ENCODE measurements at places on chromosomes 12 and 14.

GRCh38 chr12:77835969-77836368 is 5.3 kb downstream of the NAV3 start:
- DNase-seq: no peak

GRCh38 chr12:19451196-19451595 is 11.9 kb downstream of the AEBP2 start:
- DNase-seq: peak; percentile 44

- DNase-seq: no peak
These were observed 7.3 kb upstream of the CLMN start for GRCh38 chr14:95326987-95327386.

- DNase-seq: peak; percentile 4
These were observed 1973.9 kb upstream of the FLRT2 start for GRCh38 chr14:83556065-83556464.

DNA sequence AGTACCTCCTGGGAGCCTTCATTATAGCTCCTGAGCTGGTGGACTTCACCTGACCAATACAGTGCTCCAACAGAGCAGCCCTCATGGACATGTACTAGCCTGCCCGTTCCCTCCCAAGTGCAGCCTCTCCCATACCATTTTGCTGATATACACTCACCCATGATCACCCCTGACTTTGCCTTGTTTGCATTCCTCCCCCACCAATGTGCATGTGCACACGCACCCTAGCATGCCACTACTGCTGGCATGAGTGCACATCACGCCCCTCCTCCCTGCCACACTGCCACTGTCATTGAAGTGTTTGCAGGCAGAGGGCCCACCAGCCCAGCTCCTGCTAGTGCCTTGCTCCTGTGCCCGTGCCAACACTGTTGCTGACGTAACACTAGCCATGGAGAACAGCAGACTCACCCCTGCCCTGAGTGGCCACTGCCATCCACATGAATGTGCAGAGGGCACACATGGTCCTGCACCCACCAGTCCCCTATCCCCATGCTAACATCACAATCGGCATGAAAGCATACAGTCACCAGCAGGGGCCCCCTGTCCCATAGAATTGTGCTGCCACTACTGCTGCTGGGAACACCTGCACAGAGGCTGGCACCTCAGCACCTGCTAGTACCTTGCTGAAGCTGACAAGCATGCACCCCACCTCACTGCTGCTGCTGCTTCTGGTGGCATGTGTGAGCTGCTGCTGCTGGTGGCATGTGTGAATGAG is 110.3 kb downstream of the SINHCAF start:
- DNase-seq: no peak

- DNase-seq: no peak
These were observed 2.3 kb upstream of the CEBPE start for GRCh38 chr14:23121361-23121771.

GRCh38 chr12:125284945-125285685 is 219.9 kb downstream of the AACS start:
- DNase-seq: no peak

DNA sequence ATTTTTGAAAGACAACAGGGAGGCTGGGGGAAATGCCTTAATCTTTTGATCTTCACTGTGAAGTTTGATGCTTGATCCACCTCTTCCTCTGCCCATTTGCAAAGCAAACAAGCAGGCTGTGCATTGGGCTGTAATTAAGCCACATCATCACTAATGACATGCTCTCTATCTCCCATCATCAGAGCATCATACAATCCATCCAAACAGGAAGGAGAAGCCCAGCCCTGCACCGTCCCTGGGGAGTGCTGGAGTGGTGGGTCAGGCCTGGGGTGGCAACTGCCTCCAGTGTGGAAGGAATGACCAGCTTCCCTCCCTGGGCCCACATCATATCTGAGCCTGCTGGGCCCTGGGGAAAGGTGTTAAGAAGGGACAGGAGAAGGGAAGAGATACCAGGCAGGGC is 6.9 kb upstream of the KRT74 start:
- no peak for DNase-seq

GRCh38 chr14:90373887-90374286 is 22.9 kb upstream of the CALM1 start:
- DNase-seq: no peak

DNA sequence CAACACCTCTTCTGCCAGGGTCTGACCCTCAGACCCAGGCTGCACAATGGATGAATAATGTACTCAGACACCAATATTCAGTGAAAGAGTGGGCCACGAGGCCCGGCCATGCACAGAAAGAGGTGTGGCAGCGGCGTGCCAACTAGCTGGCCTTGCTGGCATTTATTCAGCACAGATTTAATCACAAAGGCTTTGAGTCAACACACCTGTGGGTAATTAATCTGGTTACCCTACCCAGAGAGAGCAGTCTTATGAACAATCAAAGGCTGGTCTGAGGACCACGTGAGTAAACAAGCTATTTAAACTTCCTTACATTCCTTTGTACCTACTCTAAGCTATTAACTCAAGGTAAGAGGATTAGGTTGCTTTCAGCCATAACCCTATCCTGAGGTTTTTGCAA is 324.8 kb downstream of the C12orf50 start:
- DNase-seq: no peak

GRCh38 chr12:116855744-116856470 is 25.3 kb downstream of the HRK start:
- DNase-seq: no peak

- no peak for DNase-seq
These were observed 843 bp upstream of the HSP90AA1 start for GRCh38 chr14:102087762-102088011.

DNA sequence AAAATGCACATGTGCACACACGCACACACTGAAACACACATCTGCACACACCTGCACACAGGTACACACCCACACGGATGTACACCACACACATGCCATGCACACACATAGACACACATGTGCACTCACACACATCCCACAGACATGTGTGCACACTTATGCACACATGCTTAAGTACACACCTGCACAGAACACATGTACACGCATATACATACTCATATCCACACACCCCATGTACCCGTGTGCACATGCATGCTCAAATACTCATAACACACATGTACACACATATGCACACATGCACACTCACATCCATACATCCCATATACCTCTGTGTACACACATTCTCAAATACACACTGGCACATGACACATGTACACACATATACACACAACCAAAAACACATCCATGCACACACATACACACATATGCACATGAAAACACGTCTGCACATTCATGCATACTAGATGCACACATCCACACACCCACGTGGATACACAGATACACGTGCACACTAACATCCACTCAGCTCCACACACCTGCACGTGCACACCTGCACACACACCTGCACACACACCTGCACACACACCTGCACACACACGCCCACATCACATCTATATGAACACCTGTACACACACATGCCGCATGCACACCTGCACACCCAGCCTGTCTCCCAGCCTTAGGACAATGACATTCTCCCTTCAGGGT is 336.7 kb downstream of the ADGRD1 start:
- no peak for DNase-seq

- no peak for DNase-seq
These were observed 33.3 kb downstream of the KIAA0586 start for GRCh38 chr14:58460772-58461171.

DNA sequence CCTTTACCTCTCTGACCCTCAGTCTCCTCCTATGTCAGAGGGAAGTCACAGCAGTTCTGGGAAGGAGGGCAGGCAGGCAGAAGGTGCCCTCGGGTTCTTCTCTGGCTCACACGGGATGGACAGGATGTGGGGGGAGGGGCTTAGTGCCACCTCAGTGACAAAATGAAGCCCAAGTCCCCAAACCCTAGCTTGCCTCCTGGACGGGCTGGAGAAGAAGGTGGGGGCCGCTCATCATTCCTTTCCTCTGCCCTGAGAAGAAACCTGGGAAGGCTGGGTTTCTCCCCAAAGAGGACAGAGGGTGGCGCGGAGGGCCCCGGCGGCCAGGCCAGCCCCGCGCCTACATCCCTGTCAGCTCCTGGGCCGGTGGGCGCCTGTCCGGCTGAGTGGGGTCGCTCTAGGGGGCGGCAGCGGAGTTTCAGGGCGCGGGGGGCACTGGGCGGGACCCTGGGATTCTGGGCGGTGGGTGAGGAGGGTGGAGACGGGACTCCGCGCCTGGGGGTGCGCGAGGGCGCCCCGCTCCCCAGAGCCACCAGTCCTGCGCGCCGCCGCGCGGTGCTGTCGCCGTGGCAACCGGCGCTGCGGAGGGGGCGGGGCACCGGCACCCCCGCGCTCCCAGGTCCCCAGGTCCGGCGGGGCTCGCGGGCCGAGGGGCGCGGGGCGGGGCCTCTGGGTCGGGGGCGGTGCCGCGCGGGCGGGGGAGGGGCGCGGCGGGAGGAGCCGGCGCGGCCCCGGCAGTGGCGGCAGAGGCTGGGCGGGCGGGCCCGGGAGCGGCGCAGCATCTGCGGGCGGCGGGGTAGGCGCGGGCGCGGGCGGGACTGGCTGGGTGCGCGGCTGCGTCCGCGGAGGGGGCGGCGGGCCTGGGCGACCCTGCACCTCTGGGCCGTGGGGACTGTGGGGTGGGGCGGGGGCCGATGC is at the start of gene TMEM121:
TMEM121 (plus strand) TSS at position 723 of the 915 bp plus-strand sequence. CDS start 2,252 bp downstream, outside the sequence.
- DNase-seq: peak; percentile 14

All from fibroblast of skin of scalp (primary cell).